T-helper 22 cell (primary cell): ENCODE measurements at places on chromosomes 2 and 18.
A peak's percentile ranks its signal among the peaks of the same experiment; 100 is the strongest.

GRCh38 chr2:2910259-2910658, 467.4 kb downstream of the EIPR1 start:
- DNase-seq: no peak

DNA sequence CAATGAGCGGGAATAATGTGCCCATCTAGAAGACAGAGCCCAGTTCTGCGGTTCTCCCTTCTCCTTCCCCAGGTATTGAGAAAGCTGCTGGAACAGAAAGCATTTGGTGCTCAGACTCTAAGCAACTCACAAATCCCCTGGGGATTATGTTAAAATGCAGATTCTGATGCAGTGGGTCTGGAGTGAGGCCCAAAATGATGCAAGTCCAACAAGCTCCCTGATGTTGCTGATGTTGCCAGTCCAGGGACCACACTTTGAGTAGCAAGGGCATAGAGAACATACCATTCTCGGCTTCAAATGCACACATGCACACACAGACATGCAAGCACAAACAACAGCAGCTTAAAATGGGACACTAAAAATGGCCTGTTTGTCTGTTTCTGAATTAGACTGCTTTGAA, 274.8 kb upstream of the NCKAP5 start:
- no peak for DNase-seq

DNA sequence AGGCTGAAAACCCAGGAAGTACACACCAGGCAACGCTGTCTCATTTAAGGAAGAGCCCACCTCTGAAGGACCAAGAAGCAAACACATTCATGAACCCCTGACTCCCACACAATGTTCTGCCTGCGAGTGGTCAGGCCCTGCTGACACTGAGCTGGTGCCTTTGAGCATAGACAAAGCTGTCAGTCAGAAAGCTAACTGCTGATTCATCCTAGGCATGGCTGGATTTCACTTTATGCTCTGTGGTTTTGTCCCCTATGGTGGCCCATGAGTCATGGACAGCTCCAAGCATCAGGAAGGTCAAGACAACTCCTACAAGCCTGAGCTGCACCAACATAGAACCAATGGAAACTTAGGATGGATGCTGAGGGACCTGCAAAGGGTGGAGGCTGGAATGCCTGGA, 78.9 kb downstream of the UXS1 start:
- no peak for DNase-seq

- no peak for DNase-seq
Measured at GRCh38 chr2:12719400-12720277, 2.9 kb downstream of the TRIB2 start.

DNA sequence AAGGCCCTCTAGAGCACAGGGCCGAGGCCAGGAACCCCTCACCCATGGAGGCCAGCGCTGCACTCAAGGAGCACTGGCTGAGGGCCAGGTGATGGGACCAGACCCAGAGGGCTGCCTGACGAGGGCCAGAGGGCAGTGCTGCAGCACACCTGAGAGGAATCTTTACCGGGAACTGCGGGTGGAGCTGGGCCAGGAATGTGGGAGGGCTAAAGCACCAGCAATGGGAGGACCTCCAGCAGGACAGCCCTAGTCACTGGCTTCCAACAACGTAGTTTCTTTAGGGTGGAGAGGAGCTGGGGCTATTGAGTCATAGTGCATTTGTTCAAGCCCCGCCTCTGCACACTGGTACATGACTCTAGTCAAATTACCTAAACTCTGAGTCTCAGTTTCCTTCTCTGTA, 143.4 kb downstream of the TMEM17 start:
- DNase-seq: no peak

- peak; percentile 69 for DNase-seq
Measured at GRCh38 chr18:79395761-79396404, at the start of gene NFATC1. TSS of gene NFATC1 (plus strand) at chr18:79395930. CDS start at chr18:79396225, 295 bp downstream.

DNA sequence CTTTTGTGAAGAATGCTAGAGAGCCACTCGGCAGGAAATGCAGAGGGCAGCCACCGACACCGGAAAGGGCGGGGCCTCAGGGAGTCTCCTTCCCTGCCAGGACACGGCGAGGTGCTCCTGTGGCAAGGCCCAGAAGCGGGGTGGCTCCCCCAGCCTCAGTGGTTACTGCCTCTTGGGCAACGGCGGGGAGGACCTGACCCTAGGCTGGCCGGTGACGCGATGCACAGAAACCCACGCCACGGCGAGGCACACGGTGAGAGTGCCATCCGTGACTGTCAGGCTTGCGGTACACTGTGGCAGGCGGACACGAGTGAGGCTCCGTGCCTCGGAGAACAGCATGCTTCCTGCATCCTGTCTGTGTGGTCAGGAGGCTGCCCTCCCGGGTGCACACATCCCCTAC, 47.8 kb downstream of the ZAP70 start:
- DNase-seq: peak; percentile 29

DNA sequence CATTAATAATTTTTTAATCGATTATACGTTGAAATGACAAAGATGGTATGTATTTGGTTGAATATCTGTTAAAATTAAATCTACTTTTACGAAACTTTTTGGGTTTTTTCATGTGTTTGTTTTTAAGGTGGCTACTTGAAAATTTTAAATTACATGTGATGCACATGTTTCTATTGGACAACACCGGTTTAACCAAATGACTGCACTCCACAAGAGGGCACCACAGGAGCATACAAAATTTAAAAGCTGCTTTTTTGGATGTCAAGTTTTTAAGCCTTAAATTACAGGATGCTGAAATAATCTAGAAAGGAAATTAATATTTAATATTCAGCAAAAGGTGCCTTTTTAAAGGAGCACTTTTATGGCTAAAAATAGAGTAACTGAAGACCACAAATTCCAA, 98.7 kb downstream of the ACVR1 start:
- no peak for DNase-seq

- no peak for DNase-seq
Measured at GRCh38 chr2:3453190-3453999, 65.9 kb downstream of the ADI1 start.

- no peak for DNase-seq
Measured at GRCh38 chr2:88955607-88956006, 264.1 kb downstream of the RPIA start.

DNA sequence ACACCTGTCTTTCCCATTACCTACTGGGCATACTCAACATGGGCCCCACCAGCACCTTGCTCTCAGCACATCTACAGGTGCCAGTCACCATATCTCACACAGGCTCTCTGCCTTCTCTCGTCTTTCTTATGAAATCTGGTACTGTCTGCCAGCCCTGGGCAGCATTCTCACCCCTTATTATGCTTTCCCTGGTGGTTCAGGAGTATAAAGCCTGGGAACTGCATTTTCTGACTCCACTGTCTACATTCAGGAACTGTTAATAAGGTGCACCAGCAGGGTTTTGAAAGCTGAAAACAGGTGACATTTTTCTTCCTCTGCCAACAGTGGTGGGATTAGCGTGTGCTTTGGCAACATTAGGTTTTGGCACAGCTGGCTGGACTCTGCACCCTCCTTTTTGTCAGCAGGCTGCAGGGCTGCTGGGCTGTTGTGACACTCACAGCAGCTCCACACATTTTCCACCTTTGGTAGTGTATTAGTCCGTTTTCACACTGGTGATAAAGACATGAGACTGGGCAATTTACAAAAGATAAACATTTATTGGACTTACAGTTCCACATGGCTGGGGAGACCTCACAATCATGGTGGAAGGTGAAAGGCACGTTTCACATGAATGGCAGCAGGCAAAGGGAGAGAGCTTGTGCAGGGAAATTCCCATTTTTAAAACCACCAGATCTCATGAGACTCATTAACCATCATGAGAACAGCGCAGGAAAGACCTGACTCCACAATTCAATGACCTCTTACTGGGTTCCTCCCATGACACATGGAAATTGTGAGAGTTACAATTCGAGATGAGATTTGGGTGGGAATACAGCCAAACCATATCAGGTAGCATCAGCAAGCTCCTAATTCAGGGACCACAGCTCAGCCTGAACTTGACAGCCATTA, 343.1 kb upstream of the LYPD1 start:
- no peak for DNase-seq

- no peak for DNase-seq
Measured at GRCh38 chr2:3301001-3301400, 76.6 kb downstream of the EIPR1 start.

- no peak for DNase-seq
Measured at GRCh38 chr2:143182649-143183048, 53.4 kb downstream of the ARHGAP15 start.

DNA sequence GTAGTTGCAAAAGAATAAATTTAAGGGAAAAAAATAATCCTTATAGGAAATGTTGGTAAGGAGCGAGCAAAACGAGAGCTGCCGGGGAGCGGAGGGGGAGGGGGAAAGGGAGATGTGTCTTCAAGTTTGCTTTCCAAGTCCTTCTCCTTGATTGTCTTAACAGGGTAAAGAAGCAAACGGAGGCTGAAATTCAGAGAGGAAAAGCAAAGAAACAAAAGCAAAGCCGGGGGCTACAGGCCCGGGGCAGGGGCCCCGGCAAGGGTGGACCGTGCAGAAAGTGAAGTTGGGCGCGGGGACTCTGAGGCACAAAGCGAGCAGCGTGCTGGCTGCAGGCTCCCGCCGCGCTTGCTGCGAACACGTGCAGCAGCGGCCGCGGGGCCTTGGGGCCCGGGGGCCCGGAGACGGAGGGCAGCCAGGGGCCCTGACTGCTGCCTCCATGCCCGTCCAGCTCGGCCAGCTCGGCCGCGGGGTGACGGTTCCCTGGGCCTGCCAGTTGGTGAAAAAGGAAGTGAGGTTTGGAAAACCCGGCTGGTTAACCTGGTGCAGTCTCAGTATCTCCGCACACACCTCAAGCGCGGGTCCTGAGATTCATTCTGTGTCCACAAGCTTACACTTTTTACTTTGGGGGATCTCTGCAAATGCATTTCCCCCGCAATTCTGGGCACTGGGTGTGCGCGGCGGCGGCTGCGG, 4.1 kb downstream of the BCL11A start:
- no peak for DNase-seq

DNA sequence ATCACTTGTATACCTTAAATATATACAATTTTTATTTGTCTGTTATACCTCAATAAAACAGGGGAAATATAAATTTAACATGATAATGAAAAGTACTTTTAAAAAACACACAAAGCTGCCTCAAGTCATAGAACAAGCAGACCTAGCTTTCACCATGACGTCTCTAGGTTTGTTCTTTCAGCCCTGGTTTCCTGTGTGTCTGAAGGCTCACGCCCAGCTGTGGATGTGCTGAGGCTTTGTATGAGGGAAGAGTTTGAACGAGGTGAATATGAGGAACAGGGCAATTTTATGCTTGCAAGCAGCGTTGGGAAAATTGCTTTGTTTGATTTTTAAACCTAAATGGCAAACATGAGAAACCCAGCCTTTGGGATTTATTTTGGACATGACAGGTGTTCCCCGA, 15.3 kb downstream of the SH3RF3 start:
- DNase-seq: peak; percentile 17

GRCh38 chr2:153986488-153987229, 114.9 kb downstream of the GALNT13 start:
- no peak for DNase-seq
